ENCODE measurements at places on chromosomes 6 and 20.

GRCh38 chr6:11017090-11017489 is 27.0 kb downstream of the ELOVL2 start:
- H3K36me3 ChIP-seq: no peaks in the 10 kb centered on the region
- H3K4me1 ChIP-seq: no peaks in the 10 kb centered on the region
- H3K27ac ChIP-seq: no peak overlapping the region
- H3K27me3 ChIP-seq: peaks cover 3% of the 10 kb centered on the region

GRCh38 chr6:157454762-157455714 is 74.0 kb downstream of the ZDHHC14 start:
- H3K27ac ChIP-seq: no peak overlapping the region
- peaks cover 7% of the 10 kb centered on the region for H3K4me1 ChIP-seq
- DNase-seq: no peak
- H3K27me3 ChIP-seq: no peaks in the 10 kb centered on the region
- no peak overlapping the region for H3K4me3 ChIP-seq

GRCh38 chr6:24396824-24397223 is 5.9 kb upstream of the MRS2 start:
- H3K27ac ChIP-seq: no peak overlapping the region
- H3K27me3 ChIP-seq: no peaks in the 10 kb centered on the region
- H3K4me3 ChIP-seq: no peak overlapping the region

GRCh38 chr20:3728876-3729275 is 3.6 kb upstream of the HSPA12B start:
- H3K27me3 ChIP-seq: peaks cover 5% of the 10 kb centered on the region
- no peak overlapping the region for H3K4me3 ChIP-seq
- DNase-seq: peak; percentile 32

GRCh38 chr6:160132776-160133338 is 11.2 kb downstream of the SLC22A1 start:
- no peaks in the 10 kb centered on the region for H3K36me3 ChIP-seq
- no peak for DNase-seq
- H3K4me1 ChIP-seq: no peaks in the 10 kb centered on the region
- no peak overlapping the region for H3K27ac ChIP-seq

- no peak overlapping the region for H3K4me3 ChIP-seq
- no peaks in the 10 kb centered on the region for H3K36me3 ChIP-seq
- H3K27me3 ChIP-seq: no peaks in the 10 kb centered on the region
- no peaks in the 10 kb centered on the region for H3K4me1 ChIP-seq
- no peak overlapping the region for H3K27ac ChIP-seq
Measured at GRCh38 chr6:167258646-167259045, 32.5 kb upstream of the UNC93A start.

DNA sequence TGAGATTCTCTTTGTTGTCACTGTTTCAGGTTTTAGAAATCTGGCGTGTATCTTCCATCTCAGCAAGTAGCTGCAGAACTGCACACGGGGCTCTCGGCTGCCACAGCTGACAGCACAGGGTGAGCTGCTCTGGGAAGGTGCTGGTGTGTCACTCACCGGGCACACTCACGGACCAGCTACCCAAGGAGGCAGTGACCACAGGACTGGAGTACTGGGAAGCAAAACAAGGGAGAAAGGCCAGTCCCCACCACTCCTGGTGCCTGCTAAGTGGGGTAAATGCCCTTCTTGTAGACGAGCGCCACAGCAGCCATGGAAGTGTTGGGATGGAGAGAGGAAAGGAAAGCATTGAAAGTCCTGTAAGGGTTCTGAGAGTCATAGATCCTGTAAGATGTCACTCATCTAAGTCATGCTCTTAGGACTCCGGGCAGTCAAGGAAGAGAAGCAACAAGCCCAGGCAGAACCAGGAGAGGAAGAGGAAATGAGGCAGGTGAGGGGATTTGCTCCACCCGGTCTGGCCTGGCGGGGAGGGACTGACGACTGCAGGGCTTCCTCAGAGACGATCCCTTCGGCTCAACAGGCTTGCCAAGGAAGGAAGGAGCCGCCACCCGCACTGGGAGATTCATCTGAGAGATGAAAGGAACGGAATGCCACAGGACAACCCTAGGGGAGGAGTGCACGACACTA is 48.1 kb downstream of the PRDM1 start:
- H3K36me3 ChIP-seq: no peaks in the 10 kb centered on the region
- no peaks in the 10 kb centered on the region for H3K4me1 ChIP-seq
- H3K27me3 ChIP-seq: no peaks in the 10 kb centered on the region
- no peak overlapping the region for H3K4me3 ChIP-seq
- H3K27ac ChIP-seq: no peak overlapping the region

- no peaks in the 10 kb centered on the region for H3K36me3 ChIP-seq
- no peak overlapping the region for H3K27ac ChIP-seq
- H3K4me3 ChIP-seq: no peak overlapping the region
Measured at GRCh38 chr6:10532392-10532791, 11.2 kb downstream of the GCNT2 start.

GRCh38 chr6:154602708-154603107 is 92.2 kb upstream of the CNKSR3 start:
- H3K4me3 ChIP-seq: no peak overlapping the region
- H3K36me3 ChIP-seq: no peaks in the 10 kb centered on the region
- H3K4me1 ChIP-seq: peaks cover 14% of the 10 kb centered on the region
- no peaks in the 10 kb centered on the region for H3K27me3 ChIP-seq
- no peak for DNase-seq

GRCh38 chr20:52682237-52682636 is 289.9 kb upstream of the TSHZ2 start:
- H3K27me3 ChIP-seq: no peaks in the 10 kb centered on the region
- H3K4me3 ChIP-seq: no peak overlapping the region
- no peaks in the 10 kb centered on the region for H3K4me1 ChIP-seq
- no peak for DNase-seq
- no peak overlapping the region for H3K27ac ChIP-seq

GRCh38 chr20:14193885-14194284 is 143.5 kb downstream of the FLRT3 start:
- no peak overlapping the region for H3K4me3 ChIP-seq
- no peaks in the 10 kb centered on the region for H3K4me1 ChIP-seq
- no peak for DNase-seq
- no peaks in the 10 kb centered on the region for H3K36me3 ChIP-seq
- no peaks in the 10 kb centered on the region for H3K27me3 ChIP-seq

DNA sequence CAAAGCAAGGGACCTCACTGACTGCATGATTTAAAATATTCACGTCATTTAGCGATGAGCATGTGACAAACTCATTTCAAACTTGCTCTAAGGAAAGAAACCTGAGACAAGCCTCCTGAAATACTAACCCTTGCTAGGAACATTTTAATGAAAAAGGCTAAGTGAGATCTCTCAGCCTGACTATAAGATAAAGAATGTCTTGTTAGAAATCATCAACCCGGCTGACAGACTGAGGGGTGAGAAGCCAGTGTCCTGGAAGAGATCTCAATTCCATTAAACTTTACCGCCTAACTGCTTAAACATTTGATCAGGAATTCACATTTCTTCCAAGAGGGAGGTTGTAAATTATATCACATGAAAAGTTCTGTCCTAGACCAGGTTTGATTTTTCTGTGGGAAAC is 274.8 kb upstream of the EXOC2 start:
- no peaks in the 10 kb centered on the region for H3K4me1 ChIP-seq
- H3K27ac ChIP-seq: no peak overlapping the region
- DNase-seq: no peak
- H3K4me3 ChIP-seq: no peak overlapping the region
- H3K36me3 ChIP-seq: no peaks in the 10 kb centered on the region

DNA sequence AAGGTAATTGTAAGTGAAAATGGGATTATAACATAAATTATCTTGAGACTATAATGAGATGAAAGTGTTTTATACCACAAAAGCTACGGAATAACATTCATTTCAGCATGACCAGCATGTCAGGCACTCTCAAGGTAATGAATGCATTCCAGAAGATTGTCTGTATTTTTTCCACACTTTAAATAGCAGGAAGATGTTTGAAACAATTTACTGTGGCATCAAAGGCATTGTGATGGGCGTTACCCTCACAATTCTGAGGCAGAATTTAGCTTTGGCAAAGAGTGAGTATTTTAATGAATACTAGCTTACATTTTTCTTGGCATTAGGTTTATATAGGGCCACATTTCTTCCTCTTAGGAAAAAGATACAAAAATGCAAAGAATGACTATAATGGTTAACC is 627.2 kb downstream of the BCKDHB start:
- no peak for DNase-seq
- H3K4me3 ChIP-seq: no peak overlapping the region
- no peaks in the 10 kb centered on the region for H3K36me3 ChIP-seq
- H3K27ac ChIP-seq: no peak overlapping the region

DNA sequence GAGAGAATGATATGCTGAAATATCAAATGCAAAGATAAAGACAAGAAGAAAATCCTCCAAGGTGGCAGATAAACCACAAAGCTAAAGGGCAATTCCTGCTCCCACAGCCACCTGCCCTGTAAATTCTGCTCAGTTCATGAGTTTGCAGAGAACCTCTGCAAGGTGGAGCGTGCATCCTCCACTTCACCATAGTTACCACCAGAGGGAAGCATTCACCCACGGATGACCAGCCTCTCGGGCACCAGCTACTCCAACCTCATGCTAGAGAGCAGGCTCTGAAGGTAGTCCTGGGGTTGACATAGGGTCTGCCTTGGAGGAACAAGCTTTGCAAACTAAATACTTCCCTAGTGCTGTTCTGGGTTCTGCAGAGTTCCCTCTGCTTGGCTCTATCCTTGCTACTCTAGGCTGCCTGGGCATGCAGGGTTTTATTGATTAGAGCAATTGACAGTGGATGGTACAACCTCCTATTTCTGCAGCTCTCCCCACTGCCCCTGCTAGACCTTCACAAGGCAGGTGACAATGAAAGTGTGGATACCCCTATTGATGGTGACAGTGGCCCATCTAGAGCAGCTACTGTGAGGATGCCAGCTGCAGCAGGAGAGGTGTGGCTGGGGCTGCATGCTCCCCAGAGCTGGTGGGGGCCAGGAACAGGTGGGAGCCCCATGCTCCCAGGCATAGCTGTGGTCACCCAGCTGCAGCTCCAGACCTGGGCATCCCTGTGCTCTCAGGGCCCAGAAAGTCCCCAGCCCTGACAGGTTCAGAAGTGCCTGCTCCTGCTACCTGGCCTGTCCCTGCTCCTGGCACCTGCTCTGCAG is 51.1 kb downstream of the GGTLC1 start:
- H3K4me3 ChIP-seq: no peak overlapping the region
- H3K27ac ChIP-seq: no peak overlapping the region
- no peaks in the 10 kb centered on the region for H3K4me1 ChIP-seq
- no peaks in the 10 kb centered on the region for H3K36me3 ChIP-seq
- H3K27me3 ChIP-seq: no peaks in the 10 kb centered on the region

- no peak for DNase-seq
- H3K4me3 ChIP-seq: no peak within 1 kb of the TSS
- H3K4me1 ChIP-seq: no peaks in the 10 kb centered on the region
- H3K27me3 ChIP-seq: no peaks in the 10 kb centered on the region
- H3K36me3 ChIP-seq: no peaks in the 10 kb centered on the region
Measured at GRCh38 chr6:131572686-131573415, at the start of gene ARG1. TSS of gene ARG1 (plus strand) at chr6:131573226. CDS start at chr6:131573283, 57 bp downstream.

- H3K4me1 ChIP-seq: no peaks in the 10 kb centered on the region
- DNase-seq: no peak
- H3K36me3 ChIP-seq: no peaks in the 10 kb centered on the region
Measured at GRCh38 chr6:50713226-50713625, at the start of gene TFAP2D. TSS of gene TFAP2D (plus strand) at chr6:50713526. CDS start at chr6:50714056, 530 bp downstream.

GRCh38 chr6:53985366-53985765 is 125.9 kb upstream of the MLIP start:
- H3K27ac ChIP-seq: no peak overlapping the region
- H3K27me3 ChIP-seq: no peaks in the 10 kb centered on the region
- H3K4me3 ChIP-seq: no peak overlapping the region
- no peaks in the 10 kb centered on the region for H3K4me1 ChIP-seq
- no peak for DNase-seq

- no peaks in the 10 kb centered on the region for H3K27me3 ChIP-seq
- no peak overlapping the region for H3K4me3 ChIP-seq
- DNase-seq: no peak
- no peaks in the 10 kb centered on the region for H3K36me3 ChIP-seq
- no peak overlapping the region for H3K27ac ChIP-seq
Measured at GRCh38 chr6:142726616-142727015, 218.4 kb downstream of the HIVEP2 start.

DNA sequence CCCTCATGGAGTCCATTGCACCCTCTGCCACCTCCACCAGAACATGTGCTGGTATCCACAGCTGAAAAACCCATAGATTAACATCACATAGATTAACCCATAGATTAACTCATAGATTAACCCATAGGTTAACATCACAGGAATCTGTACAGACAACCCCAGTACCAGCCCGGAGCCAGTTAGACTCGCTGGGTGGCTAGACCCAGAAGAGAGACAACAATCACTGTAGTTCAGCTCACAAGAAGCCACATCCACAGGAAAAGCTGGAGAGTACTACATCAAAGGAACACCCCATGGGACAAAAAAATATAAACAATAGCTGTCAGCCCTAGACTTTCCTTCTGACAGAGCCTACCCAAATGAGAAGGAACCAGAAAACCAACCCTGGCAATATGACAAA is 25.1 kb downstream of the SERPINB9 start:
- peak overlapping the region; percentile 4 for H3K4me3 ChIP-seq
- no peaks in the 10 kb centered on the region for H3K27me3 ChIP-seq
- no peak overlapping the region for H3K27ac ChIP-seq
- peaks cover 68% of the 10 kb centered on the region for H3K4me1 ChIP-seq
- no peaks in the 10 kb centered on the region for H3K36me3 ChIP-seq

DNA sequence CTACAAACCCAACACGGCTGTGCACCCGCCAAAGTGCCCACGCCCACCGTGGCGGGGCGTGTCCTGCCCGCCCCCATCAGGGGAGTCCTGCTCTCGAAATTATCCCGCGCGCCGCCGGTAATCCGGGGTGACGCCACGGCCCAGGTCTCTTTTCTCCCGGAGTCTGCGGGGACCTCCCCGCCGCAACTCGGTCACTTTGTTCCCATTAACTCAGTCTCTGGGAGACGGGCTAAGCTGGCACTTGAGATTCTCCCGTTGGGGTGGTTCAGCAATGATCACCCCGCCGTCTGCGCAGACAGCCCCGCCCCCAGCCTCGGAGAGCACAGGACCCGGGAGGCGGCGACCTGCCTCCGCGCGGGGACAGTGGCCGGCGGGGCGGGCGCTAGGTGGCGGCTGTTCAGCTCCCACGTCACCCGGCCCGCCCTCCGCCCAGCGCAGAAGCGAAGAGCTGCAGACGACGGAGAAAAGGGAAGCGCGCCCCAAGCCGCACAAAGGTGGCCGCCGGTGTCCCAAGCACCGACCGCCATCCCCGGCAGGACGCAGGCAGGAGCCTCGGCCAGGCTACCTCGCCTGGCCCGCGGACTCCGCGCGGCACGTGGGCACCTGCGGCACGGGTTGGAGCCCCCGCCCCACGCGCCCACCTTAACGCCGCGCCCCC is 31.5 kb downstream of the SF3B5 start:
- H3K4me1 ChIP-seq: peaks cover 11% of the 10 kb centered on the region
- peak; percentile 91 for DNase-seq
- peak overlapping the region; percentile 82 for H3K27ac ChIP-seq
- H3K4me3 ChIP-seq: peak overlapping the region; percentile 88

- H3K27me3 ChIP-seq: no peaks in the 10 kb centered on the region
- DNase-seq: no peak
- H3K4me1 ChIP-seq: peaks cover 34% of the 10 kb centered on the region
- no peak overlapping the region for H3K27ac ChIP-seq
- H3K4me3 ChIP-seq: no peak overlapping the region
Measured at GRCh38 chr6:89948876-89949275, 54.6 kb downstream of the GJA10 start.
